Uterus (tissue), 4 donors: ENCODE measurements at places on chromosomes 16 and 17. TPM values are rescaled to one million over a fixed set of nuclear protein-coding genes. Genes with fewer than 3 reads are reported as not detected.

MT1M gene
- not detected for total RNA-seq

GRCh38 chr17:67862614-67863217 lies 37.4 kb downstream of the BPTF start:
- DNase-seq: no peak

HYDIN gene
- total RNA-seq: 23.6 TPM

DNA sequence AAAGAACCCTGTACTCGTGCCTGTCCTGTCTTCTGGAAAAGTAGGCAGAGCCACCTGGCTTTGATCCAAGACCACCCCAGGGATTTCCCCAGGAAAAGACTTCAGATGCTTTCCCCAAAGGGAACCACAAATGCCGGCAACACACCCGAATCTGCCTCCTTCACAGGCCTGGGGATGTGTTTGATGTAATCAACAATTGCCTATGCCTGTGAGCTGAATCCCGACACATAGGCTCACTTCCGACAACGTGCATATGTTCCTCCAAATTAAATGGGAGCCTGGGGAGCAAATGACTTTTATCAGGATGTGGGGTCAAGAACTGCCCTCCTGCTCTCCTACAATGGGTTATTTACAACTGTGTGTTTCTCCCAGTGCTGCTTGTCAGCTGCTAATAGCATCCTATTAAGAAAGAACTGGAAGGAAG lies 535.2 kb upstream of the CDH11 start:
- no peak for DNase-seq

GP1BA gene
- not detected for total RNA-seq

SYCE1L gene
- total RNA-seq: 0.48 TPM

GRCh38 chr17:44049294-44050060 lies 17.0 kb downstream of the LSM12 start:
- no peak for DNase-seq

- no peak for DNase-seq
Observed at GRCh38 chr16:17304491-17305119, 166.2 kb downstream of the XYLT1 start.

DNA sequence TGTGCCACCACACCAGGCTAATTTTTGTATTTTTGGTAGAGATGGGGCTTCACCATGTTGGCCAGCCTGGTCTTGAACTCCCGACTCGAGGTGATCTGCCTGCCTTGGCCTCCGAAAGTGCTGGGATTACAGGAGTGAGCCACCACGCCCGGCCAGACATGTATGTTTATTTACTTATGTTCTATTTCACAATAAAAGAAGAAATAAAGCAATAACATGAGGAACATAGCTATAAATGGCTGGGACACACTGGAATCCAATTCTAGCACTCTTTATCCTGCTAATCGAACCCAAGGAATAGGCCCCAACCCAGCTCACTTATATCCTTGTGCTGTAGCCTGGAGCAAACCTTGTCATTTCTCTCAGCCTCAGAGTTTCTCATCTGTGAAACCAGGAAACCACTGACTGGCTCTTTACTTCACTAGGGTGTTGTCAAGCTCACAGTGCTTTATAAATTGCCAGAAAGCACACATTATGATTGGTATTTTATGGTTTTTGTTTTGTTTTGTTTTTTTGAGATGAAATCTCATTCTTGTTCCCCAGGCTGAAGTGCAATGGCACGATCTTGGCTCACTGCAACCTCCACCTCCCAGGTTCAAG lies 4.3 kb upstream of the ODAD4 start:
- DNase-seq: no peak

DNA sequence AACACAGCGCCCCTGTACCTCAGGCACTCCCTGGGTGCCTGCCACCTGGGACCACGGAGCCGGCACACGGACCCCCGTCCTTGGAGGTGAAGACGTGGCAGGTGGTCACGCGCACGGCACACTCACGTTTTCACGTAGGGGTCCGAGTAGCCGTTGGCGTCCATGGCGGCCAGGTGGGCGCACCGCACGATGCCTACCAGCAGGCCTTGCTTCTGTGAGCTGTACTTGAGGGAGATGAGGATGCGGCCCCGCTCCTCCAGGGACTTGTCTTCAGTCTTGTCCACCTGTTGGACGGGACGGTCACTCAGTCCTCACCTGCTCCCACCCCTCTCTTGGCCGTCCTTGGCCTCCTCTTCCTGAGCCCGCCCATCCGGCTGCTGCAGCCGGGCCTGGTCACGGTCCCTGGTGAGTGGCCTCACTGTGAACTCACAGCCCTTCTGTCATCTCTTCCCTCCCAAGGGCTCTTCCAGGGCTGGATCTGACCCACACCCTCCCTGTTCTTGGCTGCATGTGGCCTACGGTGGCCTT lies 18.8 kb downstream of the SCGB1C2 start:
- no peak for DNase-seq

RDM1 gene
- total RNA-seq: not detected

DNA sequence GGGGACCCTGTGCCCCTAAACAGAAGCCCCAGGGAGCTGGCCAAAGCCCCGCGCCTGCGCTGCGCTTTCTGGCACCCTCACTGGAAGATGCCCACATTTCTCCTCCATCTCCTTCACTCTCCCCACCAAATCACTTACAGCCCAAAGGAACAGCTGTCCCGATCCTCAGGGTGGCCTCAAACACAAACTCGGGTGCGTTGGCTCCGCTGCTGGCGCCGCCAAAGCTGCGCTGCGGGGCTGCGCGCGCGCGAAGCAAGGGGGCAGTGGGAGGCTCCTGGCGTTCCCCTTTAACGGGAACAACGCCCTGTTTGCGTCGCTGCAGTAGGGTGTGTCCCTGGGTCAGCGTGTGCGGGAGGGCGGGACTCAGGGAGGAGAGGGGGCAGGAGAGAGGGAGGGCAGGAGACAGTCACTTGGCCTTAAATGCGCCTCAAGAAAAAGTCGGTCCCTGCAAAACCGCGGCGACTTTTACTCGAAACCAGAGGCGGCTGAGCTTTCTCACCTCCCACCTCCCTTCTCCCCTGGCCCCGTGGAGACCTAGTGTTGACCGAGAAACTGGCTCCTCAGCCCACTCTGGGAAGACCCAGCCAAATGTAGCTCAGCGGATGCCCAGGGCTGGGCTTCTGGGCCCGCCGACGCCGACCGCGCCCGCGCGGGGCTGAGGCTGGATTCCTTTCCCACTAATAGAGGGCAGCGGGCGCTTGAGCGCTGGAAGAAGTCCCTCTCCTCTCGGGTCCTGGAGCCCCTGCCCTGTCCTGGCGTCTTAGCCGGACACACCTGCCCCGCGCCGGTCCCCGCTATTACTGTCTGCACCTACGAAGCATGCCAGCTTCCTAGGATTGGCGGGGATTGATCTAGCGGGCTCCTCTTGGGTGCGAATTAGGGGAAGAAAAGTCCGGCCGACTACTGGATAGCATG lies 2.6 kb downstream of the PMP22 start:
- peak; percentile 94 for DNase-seq

GRCh38 chr16:54526916-54527315 lies 240.3 kb upstream of the IRX3 start:
- DNase-seq: no peak

GRCh38 chr17:32520104-32520701 lies 33.4 kb downstream of the CDK5R1 start:
- DNase-seq: no peak

DNA sequence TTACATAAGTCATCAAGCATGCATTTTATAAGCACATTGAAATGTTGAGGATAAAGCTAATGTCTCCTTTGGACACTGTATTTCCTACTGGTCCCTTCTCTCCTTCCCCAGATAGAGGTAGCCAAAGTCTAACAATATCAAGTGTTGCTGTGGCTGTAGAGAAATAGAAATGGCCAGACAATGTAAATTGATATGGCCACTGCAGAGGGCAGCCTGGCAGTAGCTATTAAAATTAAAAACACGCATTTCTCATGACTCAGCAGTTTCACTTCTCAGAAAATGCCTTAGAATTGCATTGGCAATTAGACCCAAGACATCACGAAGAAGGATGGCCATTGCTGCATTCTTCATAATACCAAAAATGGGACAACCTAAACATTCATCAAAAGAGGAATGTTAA lies 46.8 kb upstream of the MRTFB start:
- DNase-seq: no peak

DNA sequence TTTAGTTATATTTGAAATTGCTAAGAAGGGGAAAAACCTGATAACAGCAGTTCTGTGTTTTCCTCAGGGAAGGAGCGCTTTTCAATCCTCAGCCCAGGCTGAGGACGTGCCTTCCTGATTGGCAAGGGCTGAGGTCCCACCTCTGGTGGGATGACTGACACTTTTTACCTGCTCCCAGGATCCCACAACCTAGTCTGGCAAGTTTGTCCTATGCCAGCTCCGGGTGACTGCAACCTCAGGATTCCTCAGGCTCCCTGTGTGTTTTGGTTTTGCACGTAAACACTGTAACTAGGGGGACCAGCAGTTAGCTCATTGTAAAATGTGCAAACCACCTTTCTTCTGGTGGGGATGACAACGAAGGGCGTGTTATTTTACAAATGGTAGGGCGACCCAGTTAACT lies 7.5 kb downstream of the MARCHF10 start:
- DNase-seq: no peak

DNA sequence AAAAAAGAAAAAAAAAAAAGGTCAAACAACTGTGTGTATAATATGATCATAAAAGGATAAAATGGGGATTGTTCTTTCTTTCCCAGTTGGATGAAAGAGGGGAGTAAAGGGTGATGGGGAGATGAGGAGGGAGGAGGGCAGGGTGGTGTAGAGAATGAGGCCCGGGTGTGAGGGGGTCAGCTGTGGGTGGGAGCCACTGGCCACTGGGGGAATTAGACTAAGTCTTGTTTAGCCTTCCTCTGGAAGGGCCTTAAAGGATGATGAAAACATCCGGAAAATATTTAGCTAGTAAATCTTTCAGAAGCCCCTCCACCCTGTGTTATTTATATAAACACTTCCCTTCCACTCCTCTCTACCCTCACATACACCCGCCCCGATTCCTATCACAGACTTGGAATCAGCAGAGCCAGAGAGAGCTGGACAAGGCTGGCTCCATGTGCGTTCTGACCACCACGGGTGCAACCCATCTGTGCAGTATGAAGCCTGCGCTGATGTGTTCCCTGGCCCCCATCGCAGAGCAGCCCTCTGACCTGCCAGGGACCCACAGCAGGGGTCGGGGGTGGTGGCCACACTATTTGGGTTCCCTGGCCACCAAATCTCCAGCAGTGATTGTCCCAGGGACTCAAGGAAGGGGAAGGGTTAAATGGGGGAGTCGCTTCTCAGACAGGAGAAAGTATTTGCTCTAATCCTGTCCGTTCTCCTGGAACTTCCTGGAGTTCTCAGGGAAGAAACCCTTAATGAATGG lies 72.7 kb downstream of the GAS7 start:
- peak; percentile 51 for DNase-seq

SRCIN1 gene
- 3.4 TPM for total RNA-seq

- DNase-seq: no peak
Observed at GRCh38 chr16:71354156-71354555, 4.4 kb upstream of the CALB2 start.

- DNase-seq: peak; percentile 47
Observed at GRCh38 chr16:85448557-85449190, 164.4 kb upstream of the GSE1 start.

DNA sequence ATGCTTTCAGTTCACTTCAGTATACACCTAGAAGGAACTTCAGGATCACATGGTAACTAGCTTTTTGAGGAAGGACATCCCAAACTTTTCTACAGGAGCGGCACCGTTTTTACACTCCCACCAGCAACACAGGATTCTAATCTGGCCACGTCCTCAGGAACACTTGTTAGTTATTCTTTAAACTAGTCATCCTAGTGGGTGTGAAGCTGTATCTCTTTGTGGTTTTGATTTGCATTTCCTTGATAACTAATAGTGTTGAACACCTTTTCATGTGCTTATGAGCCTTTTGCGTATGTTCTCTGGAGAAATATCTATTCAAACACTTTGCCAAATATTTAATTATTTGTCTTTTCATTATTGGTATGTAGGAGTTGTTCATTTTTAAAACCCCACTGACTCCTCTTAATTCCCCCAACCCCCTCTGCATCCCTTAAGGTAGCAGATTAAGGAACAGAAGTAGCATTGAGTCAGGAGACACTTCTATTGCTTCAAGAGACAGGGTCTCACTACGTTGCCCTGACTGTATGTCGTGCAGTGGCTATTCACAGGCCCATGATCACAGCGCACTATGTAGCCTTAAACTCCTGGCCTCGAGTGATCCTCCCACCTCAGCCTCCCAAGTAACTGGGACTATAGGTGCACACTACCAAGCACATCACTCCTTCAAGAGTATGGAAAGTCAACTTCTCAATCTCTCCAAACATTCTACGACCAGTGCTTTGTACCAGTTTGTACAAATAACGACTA lies 25.4 kb downstream of the YWHAE start:
- DNase-seq: no peak

DNA sequence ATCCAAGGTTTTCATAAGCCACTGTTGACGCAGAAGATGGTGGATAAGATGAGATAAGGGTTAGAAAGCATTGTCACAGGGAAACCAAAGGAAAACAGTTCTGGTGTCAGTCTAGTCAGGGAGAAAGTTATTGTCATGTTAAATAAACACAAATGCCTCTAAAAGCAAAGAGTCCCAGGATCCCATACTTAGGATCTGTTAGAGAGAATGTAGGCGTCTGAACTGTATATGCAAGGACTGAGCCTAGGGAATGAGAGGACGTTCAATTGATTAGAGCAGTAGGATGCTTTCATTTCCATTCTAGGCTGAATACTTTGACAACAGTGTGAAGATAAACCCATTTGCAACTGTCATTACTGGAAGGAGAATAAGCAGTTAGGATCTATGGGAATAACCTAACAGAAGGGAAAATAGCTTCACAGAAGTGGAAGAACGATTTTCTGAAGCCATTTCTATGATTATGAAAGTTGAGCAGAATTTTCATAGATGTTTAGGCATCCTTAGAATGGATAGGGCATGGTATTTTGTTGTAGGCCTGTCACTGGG lies 1149.1 kb upstream of the CDH8 start:
- no peak for DNase-seq

GRCh38 chr16:26665166-26665939 lies 401.4 kb upstream of the C16orf82 start:
- no peak for DNase-seq

SPATA22 gene
- not detected for total RNA-seq

PPP1R27 gene
- total RNA-seq: 1.6 TPM

GRCh38 chr16:35730251-35730650 lies 2270.8 kb downstream of the TP53TG3F start:
- DNase-seq: no peak

DNA sequence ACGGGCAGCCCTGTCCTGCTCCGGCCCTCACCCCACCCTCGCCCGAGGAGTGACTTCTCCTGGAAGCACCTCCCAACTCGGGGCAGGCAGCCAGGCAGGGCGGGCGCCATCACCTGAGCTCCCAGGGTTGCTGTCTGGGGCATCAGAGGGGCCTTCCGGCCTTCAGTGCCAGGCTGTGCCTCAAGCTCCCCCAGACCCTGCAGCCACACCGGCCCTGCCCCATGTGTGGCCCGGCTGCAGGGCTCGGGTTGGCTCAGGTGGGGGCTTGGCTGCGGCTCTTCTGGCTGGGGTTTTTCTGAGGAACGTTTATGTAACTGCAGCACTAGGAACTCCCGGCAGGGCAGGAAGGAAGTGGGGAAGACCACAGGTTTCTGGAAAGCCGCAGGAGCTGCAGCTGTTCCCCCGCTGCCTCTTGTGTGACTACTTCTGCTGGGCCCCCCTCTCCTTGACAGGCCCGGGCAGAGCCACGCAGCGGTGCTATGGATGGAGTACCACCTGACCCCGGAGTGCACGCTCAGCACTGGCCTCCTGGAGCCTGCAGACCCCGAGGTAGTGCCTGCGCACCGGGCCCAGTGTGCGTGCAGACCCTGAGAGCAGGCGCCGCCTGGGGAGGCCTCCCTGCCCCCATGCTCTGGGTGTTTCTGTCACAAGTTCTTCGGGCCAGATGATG lies 45.6 kb downstream of the PRMT7 start:
- DNase-seq: no peak

- peak; percentile 18 for DNase-seq
Observed at GRCh38 chr17:13931111-13931526, 138.2 kb upstream of the COX10 start.

- DNase-seq: no peak
Observed at GRCh38 chr17:69460963-69461922, 46.7 kb downstream of the MAP2K6 start.
